Left renal cortex interstitium (tissue), 4 donors: ENCODE measurements at places on chromosomes 2 and 18. TPM values are rescaled to one million over a fixed set of nuclear protein-coding genes. Genes with fewer than 3 reads are reported as not detected.

The MLPH gene
- 3.1 TPM for polyA plus RNA-seq

GRCh38 chr18:33706391-33706790 lies 128.4 kb downstream of the ASXL3 start:
- no peak for DNase-seq

DNA sequence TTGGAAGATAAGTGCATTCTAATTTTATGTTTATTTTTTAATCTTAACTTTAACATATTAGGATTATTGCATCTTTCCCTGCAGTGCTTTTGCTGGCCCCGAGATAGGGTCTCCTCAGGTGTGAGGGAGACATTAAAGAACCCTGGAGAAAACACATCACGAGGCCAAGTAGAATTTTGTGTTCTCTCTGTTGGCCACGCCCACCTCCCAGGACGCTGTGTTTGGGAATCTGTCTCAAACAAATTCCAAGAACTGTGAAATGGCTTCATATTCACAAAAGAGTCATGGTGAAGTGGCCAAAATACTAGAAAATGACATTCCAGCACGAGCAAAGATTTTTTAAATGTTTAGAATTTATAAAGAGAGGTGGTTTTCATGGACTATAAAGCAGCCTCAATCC lies 27.3 kb downstream of the RNF144A start:
- DNase-seq, result no peak

DNA sequence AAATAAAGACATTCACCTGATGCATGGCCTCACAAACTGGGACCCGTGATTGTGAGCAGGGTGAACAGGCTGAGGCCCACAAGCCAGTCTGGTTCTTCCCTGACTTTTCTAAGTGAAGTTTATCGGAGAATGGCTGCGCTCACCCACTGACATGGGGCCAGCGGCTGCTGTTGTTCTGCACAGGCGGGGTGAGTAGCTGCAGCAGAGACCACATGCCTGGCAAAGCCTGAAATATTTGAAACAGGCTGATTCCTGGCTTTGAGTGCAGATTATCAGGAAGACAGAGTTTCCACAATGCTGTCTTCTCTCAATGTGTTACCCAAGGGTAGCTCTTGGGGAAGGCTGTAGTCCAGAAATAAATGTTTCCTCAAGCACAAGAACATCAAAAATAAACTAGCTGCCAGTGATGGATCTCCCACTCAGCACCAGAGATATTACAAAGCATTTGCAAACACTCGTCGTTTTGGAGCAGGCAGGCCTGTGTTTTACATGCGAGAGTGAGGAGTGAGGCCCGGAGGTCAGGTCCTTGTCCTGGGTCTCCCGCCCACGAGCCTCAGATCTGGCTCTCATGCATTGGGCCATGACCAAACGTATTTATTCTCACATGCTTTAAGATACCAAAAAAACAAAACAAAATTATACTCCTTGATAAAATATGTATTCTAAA lies 647.1 kb downstream of the GALR1 start:
- DNase-seq, result no peak

DNA sequence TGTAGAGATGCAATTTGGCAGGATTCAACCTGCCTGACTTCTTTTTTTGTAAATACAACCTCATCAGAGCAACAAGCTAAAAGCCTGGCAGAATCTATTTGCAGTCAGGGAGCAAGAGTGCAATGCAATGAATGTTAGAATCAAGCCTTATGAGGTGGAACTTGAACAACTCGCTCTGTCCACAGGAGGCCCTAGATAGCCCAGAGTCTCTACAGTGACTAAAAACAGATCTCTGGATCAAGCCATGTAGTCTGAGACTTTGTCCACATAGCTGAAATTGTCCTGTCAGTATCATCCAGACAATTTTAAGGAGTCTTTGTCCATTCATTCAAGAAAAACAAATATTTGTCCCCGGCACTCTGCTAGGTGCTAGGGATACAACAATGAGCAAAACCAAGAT lies 32.0 kb upstream of the CDK5R2 start:
- DNase-seq, result no peak
